ENCODE measurements at places on chromosomes 11 and 22. TPM values are rescaled to one million over a fixed set of nuclear protein-coding genes. Genes with fewer than 3 reads are reported as not detected.

The SF3A1 gene
- 63.7 TPM for total RNA-seq

The APOL3 gene
- 3.3 TPM for total RNA-seq

The IL17REL gene
- not detected for total RNA-seq

The GRIA4 gene
- 26.6 TPM for total RNA-seq

The CLCF1 gene
- total RNA-seq: 10.0 TPM

The IRAG1 gene
- 0.64 TPM for total RNA-seq

The GLB1L3 gene
- total RNA-seq: not detected

The SPCS2 gene
- total RNA-seq: 49.0 TPM

The ACTN3 gene
- total RNA-seq: not detected

The OR8D1 gene
- under 0.01 TPM for total RNA-seq

The SLC22A25 gene
- not detected for total RNA-seq

The MYO7A gene
- total RNA-seq: not detected

The TSPAN18 gene
- 0.88 TPM for total RNA-seq

The KCNJ4 gene
- total RNA-seq: not detected

The KCNK7 gene
- total RNA-seq: 0.16 TPM

The OR51B5 gene
- not detected for total RNA-seq

The LINC01488 gene
- not detected for total RNA-seq

The ZNF215 gene
- total RNA-seq: 0.80 TPM

The OR52A1 gene
- total RNA-seq: not detected

The OR5P2 gene
- not detected for total RNA-seq

The MYO18B gene
- total RNA-seq: not detected

The SLC36A4 gene
- total RNA-seq: 14.4 TPM

The APOBEC3B gene
- 9.7 TPM for total RNA-seq

The ABCC8 gene
- total RNA-seq: not detected

The NPAS4 gene
- not detected for total RNA-seq

The USP28 gene
- total RNA-seq: 20.6 TPM

The NRGN gene
- total RNA-seq: 9.6 TPM

The FJX1 gene
- 16.7 TPM for total RNA-seq

The MS4A7 gene
- total RNA-seq: not detected

The SEPTIN3 gene
- total RNA-seq: 0.40 TPM

The JAM3 gene
- 47.3 TPM for total RNA-seq

The UBQLN3 gene
- under 0.01 TPM for total RNA-seq

The ARFGAP3 gene
- 47.6 TPM for total RNA-seq

The C11orf65 gene
- total RNA-seq: 1.0 TPM

The OR10D3 gene
- total RNA-seq: not detected

The NRXN2 gene
- not detected for total RNA-seq

The MRGPRX4 gene
- not detected for total RNA-seq

The FAM83F gene
- total RNA-seq: not detected

The OR9Q2 gene
- total RNA-seq: not detected

The SPDYC gene
- not detected for total RNA-seq

The C22orf39 gene
- total RNA-seq: 22.2 TPM

The MUC2 gene
- not detected for total RNA-seq

The NLRP6 gene
- total RNA-seq: not detected

The HEPACAM gene
- total RNA-seq: not detected

The PHETA2 gene
- total RNA-seq: 18.2 TPM

The DEUP1 gene
- total RNA-seq: not detected

The MIEF1 gene
- total RNA-seq: 28.1 TPM

The TRIM29 gene
- total RNA-seq: not detected

The INPP5J gene
- 0.52 TPM for total RNA-seq

The CACNA1I gene
- total RNA-seq: 0.16 TPM

The CSTPP1 gene
- 38.4 TPM for total RNA-seq

The FAM118B gene
- 10.3 TPM for total RNA-seq

The ANKK1 gene
- total RNA-seq: not detected

The TBX1 gene
- total RNA-seq: 0.65 TPM

The TIMP3 gene
- 48.7 TPM for total RNA-seq

The BEST1 gene
- total RNA-seq: 2.3 TPM

The SNX19 gene
- 64.0 TPM for total RNA-seq

The PACS1 gene
- total RNA-seq: 26.6 TPM

The SYT7 gene
- total RNA-seq: 1.5 TPM
